Muscle of back (tissue), 13 donors: ENCODE measurements at places on chromosomes 11 and 22.

- peak; percentile 0 for DNase-seq
Measured at GRCh38 chr11:135033540-135033939, 621.5 kb upstream of the B3GAT1 start.

DNA sequence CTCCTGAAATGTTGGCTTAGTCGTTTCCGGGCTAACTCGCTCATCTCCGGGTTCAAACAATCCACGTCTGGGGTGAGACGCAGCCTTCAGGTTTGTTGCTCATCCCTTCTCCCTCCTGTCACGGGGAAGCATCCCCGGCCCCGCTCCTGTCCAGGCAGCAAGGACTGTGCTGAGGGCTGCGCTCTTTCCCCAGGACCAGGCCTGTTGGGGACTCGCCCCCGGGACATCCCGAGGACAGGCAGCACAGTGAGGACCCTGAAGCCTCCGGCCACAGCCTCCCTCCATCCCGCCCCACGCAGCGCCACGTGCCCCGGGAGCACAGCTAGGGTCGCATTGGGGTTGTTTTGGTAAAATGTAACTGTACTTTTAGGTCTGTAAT lies 252.0 kb downstream of the BRD1 start:
- DNase-seq: no peak

DNA sequence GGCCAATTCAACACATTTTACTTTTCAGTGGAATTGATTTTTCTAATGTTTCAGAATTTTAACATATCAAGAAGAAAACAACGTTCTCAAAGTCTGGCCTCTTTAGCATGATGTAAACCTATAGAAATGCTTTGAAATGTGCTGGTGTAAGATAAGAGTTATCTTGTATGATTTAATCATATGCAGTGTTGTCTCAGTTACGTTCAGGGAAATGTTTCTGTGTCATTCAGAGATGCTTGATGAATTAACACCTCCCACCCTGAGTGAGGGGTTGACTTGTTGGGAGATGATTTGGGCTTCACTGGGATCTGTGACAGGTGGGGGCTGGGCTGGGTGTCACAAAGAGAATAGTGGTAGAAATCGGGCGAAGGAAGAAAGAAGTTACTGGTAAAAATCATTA lies 15.7 kb upstream of the MYO18B start:
- DNase-seq: no peak

GRCh38 chr11:9600644-9601036 lies 27.2 kb downstream of the WEE1 start:
- DNase-seq: no peak

DNA sequence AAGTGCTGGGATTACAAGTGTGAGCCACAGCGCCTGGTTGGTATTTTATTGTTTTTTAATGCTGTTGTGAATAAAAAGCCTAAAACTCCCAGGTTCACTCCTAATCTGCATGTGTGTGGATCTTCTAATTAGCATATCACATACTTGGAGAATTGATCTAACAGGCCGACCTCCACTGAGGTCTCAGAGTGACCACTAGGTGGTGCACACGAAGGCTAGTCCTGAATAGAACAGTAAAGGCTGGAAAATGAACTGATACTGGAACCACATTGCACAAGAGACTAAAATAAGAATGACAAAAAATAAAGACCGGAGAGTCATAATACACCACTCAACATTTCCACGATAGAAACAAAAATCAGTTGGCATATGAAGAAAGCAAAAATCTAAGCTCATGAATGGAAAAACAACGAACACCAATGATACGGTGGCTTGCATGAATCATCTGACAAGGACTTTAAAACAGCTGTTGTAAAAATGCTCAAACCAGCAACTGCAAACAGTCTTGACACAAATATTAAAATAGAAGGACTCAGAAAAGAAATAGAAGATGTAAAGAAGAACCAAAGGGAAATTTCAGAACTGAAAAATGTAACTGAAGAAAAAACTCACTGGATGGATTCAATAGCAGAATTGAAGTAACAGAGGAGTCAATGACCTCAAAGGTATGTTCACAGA lies 19.2 kb downstream of the PIM3 start:
- DNase-seq: no peak

DNA sequence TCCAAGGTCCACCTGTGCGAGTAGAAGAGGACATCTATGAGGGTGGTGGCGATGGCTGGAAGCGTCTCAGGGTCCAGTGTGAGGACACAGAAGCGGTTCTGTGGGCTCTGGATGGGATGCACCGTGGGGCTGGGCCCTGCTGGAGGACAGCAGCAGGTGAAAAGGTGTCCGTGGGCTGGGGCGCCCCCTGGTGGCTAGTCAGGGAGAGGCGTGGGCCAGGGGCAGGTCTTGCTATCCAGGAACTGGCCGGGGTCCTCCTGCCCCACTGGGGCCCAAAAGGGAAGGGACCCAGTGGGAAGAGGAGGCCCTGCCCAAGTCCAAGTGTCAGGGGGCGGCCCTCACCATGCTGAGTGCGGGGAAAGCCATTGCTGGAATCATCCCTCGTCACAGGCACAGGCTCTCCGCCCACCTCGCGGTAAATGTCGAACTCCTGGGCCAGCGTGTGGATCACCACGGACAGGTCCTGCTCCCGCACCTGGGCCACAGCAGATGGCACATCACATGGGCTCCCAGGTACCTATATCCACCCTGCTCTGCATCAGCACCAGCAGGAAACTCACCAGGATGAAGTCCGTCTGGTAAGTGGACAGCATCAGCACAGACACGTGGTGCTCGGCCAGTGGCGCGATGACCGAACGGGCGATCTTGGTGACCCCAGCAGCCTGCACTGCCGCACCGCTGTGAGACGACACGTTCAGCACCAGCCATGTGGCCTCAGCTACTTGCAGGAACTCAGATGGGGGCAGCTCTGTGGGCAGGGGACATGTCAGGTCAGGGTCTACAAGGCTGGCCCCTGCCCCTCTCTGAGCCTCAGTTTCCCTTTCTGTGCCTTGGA lies 2.3 kb downstream of the CASTOR1 start:
- DNase-seq: no peak

DNA sequence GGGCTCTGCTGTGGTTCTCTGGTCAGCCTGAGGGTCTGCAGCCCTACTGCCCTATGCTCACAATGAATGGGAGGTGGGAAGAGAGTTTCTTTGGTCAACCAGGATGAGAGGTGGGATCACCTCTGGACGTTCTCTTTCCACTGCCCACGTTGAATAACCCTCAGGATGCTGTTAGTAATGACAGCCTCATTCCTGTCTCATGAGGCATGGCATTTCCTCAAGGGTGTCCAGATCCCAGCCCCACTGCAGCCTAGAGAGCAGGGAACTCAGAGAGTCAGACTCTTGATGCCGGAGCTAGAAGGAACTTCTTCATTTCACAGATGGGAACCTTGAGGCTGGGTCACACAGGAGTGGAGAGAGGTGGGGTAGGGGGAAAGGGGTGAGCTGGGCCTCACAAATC lies 196.0 kb downstream of the CEP164 start:
- no peak for DNase-seq

DNA sequence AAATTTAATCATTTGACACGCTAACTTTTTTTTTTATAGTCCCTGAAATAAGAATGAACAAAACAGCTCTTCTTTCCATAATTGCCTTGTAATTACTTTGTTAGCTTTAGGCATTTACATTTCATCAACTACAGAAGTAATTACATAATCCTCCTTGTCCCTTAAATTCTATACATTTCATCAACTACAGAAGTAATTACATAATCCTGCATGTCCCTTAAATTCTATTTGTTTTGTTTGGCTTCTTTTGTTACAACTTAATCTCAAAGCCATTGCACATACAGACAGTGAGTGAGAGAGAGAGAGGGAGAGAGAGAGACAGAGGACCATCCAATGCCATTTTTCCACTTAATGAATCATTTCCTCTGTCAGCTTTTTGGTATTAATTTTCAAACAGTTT lies 873.2 kb downstream of the METTL15 start:
- no peak for DNase-seq

- no peak for DNase-seq
Measured at GRCh38 chr11:88801484-88802123, 264.2 kb downstream of the GRM5 start.
